Stimulated activated CD8-positive, alpha-beta memory T cell treated with anti-CD3 and anti-CD28 coated beads, Interleukin-4, amount 100 ng/mL, for 1 hour (primary cell): ENCODE measurements at places on chromosomes 6 and 20.

- no peak for DNase-seq
These were observed 446.0 kb downstream of the QKI start for GRCh38 chr6:163860287-163861081.

DNA sequence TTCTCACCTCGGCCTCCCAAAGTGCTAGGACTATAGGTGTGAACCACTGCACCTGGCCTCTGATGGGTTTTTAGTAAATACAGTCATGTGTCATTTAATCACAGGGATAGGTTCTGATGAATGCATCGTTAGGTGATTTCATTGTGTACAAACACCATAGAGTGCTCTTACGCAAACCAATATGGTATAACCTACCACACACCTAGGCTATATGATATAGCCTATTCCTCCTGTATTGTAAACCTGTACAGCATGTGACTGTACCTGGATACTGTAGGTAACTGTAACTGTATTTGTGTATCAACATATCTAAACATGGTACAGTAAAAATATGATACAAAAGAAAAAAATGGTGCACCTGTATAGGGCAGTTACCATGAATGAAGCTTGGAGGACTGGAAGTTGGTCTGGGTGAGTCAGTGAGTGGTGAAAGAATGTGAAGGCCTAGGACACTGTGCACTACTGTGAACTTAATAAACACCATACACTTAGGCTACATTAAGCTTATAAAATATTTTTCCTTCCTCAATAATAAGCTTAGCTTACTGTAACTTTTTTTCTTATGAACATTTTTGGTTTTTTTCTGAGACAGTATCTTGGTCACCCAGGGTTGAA lies 10.0 kb downstream of the BICRAL start:
- no peak for DNase-seq

GRCh38 chr6:62615366-62616015 lies 329.5 kb upstream of the KHDRBS2 start:
- DNase-seq = no peak

GRCh38 chr6:76004202-76004601 lies 68.3 kb downstream of the IMPG1 start:
- no peak for DNase-seq

DNA sequence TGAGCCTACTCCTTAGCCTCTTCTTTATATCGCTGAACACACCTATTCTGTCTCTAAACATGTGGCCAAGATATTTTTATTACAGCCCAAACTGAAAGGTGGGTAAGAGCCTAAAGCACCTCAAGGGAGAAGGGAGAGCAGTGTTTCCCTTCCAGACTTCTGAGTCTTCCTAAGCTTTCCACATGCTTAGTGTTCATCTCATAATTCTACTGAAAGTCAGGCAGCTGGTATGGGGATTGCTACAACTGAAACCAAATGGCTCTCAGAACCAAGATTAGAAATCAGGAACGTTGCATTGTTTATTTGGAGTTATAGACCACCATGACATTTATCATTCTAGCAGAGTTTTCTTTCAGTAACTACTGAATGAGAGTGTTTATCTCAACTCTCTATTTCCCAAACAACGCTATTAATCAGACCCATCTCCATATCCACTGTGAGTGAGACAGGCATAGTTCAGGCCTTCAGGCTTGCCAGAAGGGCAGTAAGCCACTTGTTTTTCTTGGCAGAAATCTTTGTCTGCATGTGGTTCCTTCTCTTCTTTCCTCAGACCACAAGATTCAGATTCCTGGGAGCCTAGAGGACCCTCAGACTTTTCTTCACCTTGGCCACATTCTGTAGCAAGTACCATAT lies 22.8 kb downstream of the VGLL2 start:
- DNase-seq = no peak

DNA sequence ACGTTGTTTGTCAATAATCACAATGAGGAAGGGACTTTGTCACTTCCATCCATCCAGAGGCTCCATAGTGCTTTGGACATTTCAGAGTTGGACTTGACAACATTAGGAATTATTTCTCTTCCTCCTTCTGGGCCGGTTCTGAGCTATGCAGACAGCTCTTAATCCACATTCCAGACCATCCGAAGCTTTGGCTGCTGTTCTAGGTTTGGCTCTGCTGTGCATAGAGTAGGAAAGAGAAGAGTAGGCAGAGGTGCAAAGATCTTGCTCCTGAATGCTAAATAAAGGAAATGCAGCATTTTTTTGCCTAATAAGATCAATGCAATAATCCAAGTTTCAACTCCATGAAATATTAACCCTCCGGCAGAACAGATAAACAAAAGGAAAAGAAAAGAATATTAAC lies 251.8 kb upstream of the PRND start:
- no peak for DNase-seq

DNA sequence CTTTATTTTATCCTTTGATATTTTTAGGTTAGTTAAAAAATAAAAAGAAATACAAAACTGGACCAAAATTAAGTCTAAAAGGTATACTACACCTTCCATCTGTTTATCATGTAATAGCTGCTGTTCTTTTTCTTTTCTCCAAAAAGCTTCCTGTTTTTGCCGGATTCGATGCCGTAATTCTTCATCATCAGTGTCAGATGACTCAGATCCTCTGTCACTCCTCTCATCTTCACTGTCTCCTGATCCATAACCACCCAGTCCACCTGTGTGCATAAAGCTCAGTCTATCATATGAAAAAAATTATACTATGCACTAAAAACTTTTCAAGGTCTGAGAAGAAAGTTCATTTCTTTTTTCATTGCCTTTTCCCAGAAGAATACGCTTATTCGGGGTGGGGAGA lies 8.5 kb upstream of the COQ3 start:
- DNase-seq = no peak

DNA sequence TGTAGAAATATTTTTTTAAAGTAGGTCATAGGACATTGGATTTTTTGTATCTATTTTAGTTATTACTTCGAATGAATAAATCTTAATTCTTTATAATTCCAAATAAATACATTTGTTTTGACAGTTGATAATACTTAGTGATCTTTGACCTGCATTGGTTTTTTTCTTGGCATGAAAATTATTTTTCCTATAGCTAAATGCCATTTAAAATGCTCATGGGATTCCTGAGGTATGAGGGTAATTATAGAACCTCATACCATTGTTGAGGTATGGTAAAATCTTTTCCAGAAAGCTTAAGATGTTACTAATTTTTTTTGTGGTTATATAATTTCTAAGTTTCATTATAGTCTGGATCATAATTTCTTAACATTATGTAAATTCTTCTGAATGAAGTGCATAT lies 8.3 kb downstream of the PM20D2 start:
- DNase-seq = no peak

DNA sequence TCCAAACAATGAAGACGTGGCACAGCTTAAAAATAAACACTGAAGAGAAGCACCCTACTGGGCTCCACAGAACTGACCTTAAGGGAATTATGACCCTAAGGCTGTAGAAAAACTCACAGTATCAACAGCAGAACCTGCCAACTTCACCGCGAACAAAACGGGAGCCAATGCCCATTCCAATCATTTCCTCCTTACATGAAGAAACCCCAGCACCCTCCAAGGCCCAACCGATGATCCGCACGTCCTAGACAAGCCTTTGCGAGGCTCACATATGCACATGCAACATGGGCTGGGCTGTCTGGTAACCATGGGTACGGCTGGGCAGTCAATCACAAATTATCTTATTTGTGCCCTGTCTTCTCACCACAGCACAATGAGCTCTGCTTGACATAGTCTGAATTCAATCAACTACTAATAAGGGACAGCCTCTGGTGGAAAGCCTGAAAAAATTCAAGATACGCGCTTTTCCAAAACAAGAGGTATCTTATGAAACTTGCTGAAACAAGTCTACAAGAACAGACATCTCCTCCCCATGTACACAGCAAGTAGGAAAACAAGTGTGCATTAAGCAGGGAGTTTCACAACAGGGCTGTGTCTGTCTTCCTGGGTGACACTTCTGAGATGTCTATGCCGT lies 1.7 kb downstream of the DIDO1 start:
- DNase-seq = no peak

GRCh38 chr20:3276680-3277015 lies 37.7 kb upstream of the SLC4A11 start:
- DNase-seq = no peak

- no peak for DNase-seq
These were observed 454.3 kb upstream of the JARID2 start for GRCh38 chr6:14791526-14791925.

- DNase-seq = no peak
These were observed 106.6 kb downstream of the ADGRG6 start for GRCh38 chr6:142408409-142408808.

DNA sequence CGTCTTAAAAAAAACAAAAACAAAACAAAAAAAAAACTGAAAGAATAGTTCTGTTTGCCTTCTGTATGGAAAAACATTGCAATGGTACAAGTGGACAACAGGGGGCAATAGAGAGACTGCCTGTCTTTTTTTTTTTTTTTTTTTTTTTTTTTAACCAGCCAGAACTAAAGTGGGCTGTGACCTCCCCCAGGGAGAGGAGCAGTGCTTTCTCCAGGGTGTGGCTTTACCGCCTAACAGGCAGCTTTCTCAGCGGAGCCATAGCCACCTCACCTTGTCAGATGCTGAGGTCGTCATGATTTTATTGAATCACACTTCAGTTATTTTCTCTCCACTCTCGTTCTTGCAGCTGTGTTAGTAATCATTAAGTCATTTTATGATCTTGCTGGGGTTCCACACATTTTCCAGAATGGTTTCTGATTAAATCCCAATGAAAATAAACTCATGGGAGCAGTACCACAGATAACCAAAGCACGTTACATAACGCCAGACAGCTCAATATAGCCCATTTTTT lies 78.4 kb downstream of the GMPR start:
- no peak for DNase-seq

DNA sequence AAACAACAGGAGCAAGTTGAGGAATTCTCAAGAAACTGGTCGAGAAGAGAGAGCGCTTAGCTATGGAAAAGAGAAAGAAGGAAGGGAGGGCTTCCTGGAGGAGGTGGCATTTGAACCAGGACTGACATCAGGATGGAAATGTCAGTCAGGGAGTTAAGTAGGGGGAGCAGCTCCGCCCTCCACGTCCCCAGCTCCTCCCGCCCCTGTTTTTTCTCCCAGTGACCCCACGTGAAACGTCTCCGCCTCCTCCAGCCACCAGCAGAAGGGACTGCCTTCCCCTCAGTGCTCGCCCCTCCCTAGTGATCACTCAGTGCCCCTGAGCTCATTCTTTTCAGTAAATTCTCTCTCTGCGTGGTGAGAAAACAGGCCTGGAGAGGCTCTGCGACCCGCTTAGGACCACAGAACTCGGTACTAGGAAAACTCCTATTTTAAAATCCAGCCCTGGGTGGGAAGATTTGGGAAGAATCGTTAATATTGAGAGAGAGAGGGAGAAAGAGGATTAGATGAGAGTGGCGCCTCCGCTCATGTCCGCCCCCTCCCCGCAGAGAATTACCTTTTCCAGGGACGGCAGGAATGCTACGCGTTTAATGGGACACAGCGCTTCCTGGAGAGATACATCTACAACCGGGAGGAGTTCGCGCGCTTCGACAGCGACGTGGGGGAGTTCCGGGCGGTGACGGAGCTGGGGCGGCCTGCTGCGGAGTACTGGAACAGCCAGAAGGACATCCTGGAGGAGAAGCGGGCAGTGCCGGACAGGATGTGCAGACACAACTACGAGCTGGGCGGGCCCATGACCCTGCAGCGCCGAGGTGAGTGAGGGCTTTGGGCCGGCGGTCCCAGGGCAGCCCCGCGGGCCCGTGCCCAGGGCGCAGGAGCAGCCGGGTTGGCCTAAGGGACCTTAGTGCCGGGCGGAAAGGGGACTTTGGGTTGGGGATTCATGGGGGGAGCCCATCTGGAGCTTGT lies 4.6 kb downstream of the HLA-DPB1 start:
- DNase-seq = no peak

- DNase-seq = no peak
These were observed 297.4 kb downstream of the THBS2 start for GRCh38 chr6:168956141-168956838.
